ENCODE measurements at places on chromosomes 11 and 22. TPM values are rescaled to one million over a fixed set of nuclear protein-coding genes. Genes with fewer than 3 reads are reported as not detected.

GRCh38 chr11:65298655-65299179, 15.9 kb upstream of the CDC42EP2 start:
- DNase-seq, result no peak

GRCh38 chr11:9039863-9040262, 36.1 kb upstream of the NRIP3 start:
- DNase-seq, result no peak

DNA sequence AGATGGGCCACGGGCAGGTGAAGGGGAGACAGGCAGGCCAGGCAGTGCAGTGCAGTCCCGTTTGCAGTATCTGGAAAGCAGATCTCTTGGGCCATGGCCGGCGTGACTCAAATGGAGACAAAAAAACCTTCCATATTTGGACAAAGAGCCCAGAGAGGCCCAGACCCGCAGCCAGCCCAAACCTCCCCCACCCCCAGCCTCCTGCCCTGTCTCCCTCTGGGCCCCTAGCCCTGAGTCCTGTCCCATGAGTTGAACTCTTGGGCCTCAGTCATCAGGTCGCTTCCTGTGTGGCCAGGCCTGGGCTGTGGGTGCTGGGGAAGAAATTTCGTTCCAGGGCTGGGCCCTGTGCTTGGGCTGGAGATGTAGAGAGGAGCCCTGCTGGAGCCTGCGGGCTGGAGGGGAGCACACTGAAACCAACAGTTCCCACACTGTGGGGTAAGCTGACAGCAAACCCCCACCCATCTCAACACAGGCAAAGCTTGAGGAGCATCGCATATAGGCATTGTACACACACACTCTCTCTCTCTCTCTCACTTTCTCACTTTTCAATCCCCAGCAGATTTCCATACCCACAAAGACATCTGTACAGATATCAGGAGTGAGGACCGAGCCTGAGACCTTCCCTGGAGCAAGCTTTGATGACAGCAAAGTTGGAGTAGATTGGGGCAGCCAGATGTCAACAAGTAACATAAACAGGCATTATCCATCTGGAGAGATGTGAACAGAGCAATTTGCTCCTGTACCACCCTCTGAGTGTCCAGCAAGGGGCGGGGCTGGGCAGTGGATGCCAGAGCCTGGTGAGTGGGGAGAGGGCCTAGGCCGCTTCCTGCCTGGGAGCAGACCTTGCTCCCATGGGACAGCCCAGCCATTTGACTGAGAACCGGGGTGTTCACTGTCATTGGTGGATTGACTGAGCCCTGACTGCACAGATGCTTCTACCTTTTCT, 17.2 kb downstream of the ARHGEF17 start:
- DNase-seq, result no peak

GRCh38 chr11:2535673-2536439, 91.0 kb downstream of the KCNQ1 start:
- DNase-seq, result peak; percentile 54

GRCh38 chr22:40720538-40721256, 41.4 kb downstream of the MCHR1 start:
- DNase-seq, result no peak

DNA sequence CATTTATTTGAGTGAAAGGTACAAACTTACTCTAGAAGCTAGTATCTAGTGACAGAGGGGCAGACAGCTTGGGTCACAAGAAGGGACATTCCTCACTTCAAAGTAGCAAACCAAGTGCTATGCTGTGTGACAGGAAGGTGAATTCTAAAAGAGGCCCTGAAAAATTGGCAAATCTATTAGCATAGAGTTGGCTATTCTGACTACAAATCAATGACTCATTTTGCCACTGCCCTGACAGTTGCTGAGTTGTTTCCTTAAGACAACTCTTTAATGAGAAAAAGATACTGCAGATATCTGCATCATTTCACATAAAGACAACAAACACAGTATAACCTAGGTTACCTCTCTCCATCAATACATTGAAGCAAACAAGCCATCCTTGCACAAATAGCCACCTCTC, 524.0 kb upstream of the LRRC4C start:
- no peak for DNase-seq

GRCh38 chr11:100731471-100731870, 44.4 kb downstream of the ARHGAP42 start:
- DNase-seq, result peak; percentile 67

- DNase-seq, result no peak
Observed at GRCh38 chr22:35560366-35560765, 19.7 kb downstream of the RASD2 start.

DNA sequence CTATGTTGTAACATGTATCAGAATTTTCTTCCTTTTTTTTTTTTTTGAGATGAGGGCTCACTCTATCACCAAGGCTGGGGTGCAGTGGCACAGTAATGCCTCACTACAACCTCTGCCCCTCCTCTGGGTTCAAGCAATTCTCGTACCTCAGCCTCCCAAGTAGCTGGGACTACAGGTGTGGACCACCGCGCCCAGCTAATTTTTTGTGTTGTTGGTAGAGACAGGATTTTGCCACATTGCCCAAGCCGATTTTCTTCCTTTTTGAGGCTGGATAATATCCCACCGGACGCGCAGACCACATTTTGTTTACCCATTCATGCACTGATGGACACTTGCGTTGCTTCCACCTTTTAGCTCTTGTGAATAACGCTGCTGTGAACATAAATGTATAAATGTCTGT, 97.0 kb downstream of the BRD1 start:
- no peak for DNase-seq

DNA sequence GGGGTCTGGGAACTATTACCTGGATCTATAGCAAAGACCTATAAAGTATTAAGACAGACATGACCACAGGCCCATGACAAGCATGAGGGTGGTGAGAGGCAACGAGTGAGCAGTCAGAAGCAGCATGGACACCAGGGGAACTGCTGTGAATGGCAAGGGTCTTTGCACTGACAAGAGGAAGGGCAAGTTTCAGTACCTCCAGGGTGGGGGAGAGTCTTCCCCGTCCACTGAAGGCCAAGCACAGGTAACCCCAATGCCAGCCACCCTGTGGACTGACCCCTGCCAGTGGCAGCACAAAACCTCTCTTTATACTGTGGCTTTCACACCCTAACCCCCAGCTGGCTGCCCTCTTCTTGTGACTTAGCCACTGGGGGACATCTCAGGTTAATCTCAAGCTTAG, 55.5 kb downstream of the CHST1 start:
- DNase-seq, result peak; percentile 21

- no peak for DNase-seq
Observed at GRCh38 chr22:43681731-43682360, 130.3 kb downstream of the EFCAB6 start.

- DNase-seq, result peak; percentile 92
Observed at GRCh38 chr11:17972987-17973386, 39.9 kb downstream of the SERGEF start.

DNA sequence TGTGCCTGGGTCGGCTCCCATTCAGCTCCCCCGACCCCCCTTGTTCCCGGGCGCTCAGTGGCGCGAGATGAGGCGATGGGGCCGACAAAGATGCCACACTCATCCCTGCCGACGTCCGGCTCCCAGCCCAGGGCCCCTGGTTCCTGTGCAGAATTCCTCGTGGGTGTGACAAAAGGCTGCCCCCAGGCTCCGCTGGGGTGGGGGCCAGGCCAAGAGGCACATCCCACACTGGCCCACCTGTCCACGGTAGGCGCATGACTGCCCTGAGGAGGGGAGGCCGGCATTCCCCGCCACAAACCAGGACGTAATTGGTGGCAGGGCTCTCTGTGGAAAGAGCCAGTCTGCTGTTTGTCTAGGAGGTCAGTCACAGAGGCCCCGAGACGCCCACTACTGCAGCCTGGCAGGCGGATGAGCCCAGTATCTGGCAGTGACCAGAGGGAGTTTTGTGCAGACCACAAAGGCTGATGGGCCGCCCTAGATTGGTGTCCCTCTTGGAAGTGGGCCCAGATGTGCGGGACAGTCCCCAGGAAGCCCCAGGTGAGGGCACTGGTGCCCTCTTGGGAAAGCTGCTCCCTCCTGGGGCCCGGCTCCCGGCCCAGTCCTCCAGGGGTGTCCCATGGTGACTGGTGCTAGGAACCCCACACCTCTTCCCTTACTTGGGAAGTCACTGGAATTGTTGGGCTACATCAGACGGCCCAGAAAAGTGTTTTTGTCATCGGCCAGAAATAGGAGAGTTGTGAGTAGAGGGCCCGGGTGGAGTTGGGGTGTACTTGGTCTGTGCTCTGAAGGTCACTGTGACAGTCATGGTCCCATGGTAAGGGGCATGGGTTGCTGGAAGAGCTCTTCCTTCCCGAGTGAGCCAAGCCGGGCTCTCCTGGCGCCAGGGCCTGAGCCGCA, 5.8 kb downstream of the CCND1 start:
- peak; percentile 57 for DNase-seq

- DNase-seq, result no peak
Observed at GRCh38 chr11:15613789-15614188, 499.1 kb downstream of the INSC start.

DNA sequence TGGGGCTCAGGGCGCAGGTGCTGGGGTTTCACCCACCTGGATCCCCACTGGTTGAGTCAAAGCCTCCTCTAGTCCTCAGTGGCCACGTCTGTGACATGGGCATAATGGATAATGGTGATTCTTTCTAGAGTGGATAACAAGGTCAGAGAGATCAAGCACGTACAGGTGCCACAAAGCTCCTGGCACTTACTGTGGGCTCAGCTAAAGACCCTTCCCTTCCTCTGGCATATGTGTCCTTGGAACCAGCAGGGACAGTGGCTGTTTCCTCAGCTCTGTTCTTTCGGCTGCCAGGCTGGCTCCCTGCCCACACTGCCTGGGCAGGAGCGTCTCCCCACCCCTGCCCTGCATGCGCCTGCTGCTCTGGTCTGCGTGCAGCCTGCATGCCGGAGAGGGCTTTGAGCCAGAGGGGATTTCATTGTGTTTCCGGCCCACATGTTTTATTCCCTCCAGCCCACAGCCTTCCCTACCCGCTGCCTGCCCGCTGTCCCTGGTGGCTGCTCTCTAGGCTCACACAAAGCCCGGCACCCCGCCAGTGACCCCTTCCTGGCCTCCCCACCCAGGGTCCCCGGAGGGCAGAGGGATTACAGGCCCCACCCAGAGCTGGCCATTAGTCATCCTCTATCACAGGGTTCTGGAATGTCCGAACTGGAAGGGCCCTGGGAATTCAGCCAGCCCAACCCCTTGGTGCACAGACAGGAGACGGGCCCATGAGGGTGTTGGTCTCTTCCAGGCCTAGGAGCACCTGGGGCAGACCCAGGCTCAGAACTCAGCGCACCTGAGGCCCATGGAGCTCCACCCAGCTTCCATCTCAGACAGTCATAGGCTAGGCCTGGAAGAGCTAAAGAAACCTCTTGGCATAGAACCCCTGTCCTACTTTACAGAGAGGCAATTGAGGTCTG, 55.3 kb upstream of the GCAT start:
- DNase-seq, result peak; percentile 73

- DNase-seq, result no peak
Observed at GRCh38 chr11:86372586-86372985, 2.1 kb upstream of the CCDC81 start.

GRCh38 chr11:126528075-126528474, 172.6 kb downstream of the ST3GAL4 start:
- no peak for DNase-seq

- DNase-seq, result no peak
Observed at GRCh38 chr11:9230296-9230695, 34.9 kb downstream of the DENND5A start.

GRCh38 chr22:49869845-49870712, 16.4 kb downstream of the ZBED4 start:
- no peak for DNase-seq

DNA sequence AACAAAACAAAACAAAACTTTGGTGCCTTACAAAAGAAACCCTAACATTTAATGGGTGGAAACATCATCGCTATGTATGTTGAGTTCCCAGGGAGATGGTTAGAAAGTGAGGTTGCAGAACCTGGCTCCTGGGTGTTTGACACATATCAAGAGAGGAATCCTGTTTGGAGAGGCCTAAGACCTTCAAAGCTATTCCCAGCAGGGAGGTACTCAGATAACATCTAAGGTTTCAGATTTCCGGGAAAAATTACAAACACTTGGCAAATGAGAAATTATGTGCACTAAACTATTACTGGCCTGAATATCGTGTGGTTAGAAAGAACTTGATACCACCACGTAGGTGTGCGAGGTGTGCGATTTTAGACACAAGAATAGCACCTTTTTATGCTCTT, 18.5 kb downstream of the TRIM5 start:
- no peak for DNase-seq

GRCh38 chr11:82906236-82906635, 4.7 kb downstream of the DDIAS start:
- no peak for DNase-seq

GRCh38 chr11:114215428-114215827, 80.8 kb upstream of the NNMT start:
- DNase-seq, result no peak

DNA sequence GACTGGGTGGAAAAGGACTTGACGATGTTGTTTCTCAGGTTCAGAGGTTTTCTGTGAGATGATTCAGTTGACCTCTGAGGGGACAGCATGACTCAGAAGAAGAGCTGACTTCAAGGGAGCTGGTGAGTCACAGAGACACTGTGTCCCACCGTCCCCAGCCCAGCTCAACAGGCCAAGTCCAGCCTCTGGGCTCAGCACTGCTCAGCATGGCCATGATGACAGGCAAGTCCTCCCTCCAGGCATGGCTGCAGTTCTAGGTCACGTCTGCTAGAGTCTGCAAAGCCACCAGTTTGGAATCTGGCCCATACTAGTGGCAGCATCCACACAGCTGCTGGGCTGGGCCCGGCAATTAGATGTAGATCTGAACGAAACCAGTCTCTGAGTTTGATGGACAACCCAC, 12.9 kb downstream of the TRIM29 start:
- DNase-seq, result no peak

DNA sequence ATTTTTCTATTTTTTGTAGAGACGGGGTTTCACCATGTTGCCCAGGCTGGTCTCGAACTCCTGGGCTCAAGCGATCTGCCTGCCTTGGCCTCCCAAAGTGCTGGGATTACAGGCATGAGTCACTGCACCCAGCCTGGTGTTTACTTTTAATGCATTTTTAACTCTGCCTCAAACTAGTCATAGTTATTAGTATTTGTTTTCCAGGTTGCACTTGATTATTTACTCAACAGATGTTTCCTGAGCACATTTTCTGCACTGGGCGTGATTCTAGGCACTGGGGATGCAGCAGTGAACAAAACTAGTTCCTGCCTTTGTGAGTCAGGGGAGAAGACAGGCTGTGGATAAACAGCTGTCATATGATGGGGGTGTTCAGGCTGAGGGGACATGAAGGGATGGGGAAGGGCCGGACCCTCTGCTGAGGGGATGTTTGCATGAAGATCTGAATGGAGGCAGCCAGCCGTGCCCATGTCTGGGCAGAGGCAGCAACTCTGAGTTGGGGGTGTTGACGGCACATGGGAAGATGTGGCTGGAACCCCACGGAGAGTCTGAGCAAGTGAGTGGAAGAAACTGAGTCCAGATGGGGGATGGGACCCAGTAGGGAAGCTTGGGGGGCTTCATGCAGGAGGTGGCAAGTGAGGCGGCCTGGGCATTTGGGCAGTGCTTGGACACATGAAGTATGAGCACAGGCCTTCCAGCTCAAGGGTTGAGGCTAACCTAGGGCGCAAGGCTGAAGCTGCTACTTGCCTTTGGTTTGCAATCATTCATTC, 34.4 kb downstream of the MPPED1 start:
- no peak for DNase-seq

The SERPIND1 gene
- total RNA-seq, result not detected

The AP5B1 gene
- 29.1 TPM for total RNA-seq

The OR8J3 gene
- not detected for total RNA-seq

The SCO2 gene
- 0.42 TPM for total RNA-seq

The ROBO4 gene
- total RNA-seq, result not detected

The BET1L gene
- 54.8 TPM for total RNA-seq

The WEE1 gene
- total RNA-seq, result 80.1 TPM

The P4HA3 gene
- not detected for total RNA-seq

The BAIAP2L2 gene
- total RNA-seq, result 1.4 TPM

The SERPING1 gene
- total RNA-seq, result 81.7 TPM

The SERHL2 gene
- total RNA-seq, result 14.3 TPM

The DGCR6 gene
- 4.3 TPM for total RNA-seq

Data from endodermal cell (in vitro differentiated cells).